Nephron progenitor cell (in vitro differentiated cells): ENCODE measurements at places on chromosomes 7 and 10.

DNA sequence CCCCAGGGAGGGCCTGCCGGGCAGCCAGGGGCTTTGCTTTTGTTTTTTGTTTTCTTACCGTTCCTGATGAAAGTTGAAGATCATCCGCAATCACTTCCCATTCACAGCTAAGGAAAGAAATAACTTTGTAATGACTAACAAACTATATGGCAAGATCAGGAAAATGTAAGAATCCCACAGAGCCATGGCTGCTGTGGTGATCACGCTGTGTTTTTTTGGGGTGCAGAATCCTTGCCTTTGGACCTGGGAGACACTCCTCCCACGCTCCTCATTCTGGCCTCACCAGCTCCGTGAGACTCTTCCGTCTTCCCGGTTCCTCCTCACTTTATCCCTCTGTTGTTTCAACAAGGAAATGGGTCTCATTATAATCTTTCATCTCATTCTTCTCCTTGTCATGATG lies 443.0 kb upstream of the MGMT start:
- no peak for DNase-seq

DNA sequence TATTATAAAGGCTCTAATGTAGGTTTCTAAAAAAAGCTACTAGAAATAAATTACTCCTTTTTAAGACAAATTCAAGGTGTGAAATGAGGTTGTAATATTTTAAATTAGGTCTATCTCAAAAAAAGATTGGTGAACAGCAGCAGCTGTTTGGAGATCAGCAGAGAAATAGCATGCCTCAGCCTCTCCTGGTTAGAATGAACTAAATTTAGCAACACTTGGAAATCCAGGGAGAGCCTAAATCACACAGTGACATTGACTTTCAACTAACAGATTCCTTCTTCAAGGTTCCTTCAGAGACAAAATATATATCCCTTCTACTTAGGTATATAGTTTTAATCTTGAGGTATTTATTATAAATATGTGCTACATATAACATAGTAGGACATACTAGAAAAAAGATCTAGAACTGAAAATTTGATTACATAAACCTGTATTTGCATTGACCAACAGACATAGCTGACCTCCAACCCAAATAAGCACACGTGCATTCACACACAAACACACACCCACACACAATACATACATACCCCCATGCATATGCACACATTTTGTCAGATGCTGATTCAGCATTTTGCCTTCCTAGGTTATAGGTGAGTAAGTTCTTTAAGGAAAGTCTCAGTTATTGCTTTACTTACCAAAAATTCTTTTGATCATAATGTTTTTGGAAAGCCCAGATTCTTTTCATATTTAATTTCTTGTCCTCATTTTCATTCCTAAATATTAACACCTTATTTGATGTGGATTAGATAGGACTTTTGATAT lies 47.3 kb downstream of the DGKB start:
- no peak for DNase-seq

- no peak for DNase-seq
Measured at GRCh38 chr7:75575488-75576121, 83.5 kb downstream of the SPDYE5 start.

DNA sequence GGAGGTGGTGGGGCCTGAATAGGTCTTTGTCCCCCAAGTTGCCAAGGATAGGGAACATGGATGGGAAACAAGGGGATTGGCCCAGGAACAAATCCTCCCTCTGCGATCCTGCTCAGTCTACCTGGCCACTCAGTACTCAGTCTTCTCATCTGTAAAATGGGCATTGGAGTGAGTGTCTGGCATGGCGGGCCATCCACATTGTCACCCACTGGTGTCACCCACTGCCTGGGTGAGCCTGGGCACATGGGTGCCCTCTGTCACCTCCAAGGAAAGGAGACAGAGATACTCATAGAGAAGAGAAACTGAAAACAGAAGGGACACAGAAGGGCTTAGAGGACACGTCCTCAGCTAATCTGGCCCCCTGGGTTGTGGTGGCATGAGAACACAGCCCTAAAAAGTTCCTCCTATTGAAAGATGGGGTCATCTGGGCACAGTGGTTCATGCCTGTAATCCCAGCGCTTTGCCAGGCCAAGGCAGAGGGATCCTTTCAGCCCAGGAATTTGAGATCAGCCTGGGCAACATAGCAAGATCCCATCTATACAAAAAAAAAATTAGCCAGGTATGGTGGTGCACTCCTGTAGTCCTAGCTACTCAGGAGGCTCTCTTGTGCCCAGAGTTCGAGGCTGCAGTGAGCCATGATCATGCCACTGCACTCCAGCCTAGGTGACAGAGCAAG lies 12.5 kb upstream of the TNRC18 start:
- no peak for DNase-seq

DNA sequence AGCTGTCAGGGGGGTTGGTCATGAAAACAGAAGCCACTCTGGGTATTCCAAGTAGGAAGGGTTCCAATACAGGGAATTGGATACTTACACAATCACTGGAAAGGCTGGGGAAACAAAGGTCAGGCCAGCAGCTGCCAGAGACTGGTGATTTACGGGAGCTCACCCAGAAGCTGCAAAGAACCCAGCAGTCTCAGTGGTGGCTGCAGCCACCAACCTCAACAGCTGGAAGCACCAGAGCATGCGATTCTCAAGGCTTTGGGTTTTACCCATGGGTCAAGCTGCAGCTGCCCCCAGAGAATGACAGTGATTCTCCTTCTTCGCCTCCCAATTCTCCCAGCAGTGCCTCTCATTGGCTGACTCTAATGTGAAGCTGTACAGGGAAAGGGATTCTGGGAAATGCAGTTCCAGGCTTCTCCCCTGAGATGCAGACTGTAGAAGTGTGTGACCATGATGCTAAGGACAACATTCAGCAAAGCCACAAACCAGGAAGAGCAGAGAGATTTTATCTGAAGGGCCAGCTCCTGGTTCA lies 107.2 kb upstream of the TCF7L2 start:
- peak; percentile 66 for DNase-seq

- no peak for DNase-seq
Measured at GRCh38 chr7:95501261-95501832, 15.6 kb downstream of the ASB4 start.

DNA sequence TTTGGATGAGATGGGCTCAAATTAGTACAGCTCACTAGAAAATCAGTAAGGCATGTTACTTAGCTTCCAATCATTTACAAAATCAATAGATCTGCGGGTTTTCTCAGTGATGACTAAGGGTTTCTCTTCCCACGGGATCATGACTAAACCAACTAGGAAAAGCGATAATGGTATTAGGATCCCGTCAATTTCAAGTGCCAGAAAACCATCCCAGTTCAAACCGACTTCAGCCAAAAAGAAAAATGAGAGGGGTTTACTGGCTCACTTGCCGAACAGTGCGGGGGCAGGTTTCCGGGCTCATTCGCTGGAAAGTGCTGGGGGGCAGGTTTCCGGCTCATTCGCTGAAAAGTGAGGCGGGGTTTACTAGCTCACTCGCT lies 62.1 kb upstream of the LYZL2 start:
- DNase-seq: no peak

GRCh38 chr7:111682588-111683340 lies 120.5 kb upstream of the IMMP2L start:
- DNase-seq: no peak

- no peak for DNase-seq
Measured at GRCh38 chr7:84412161-84412969, 217.8 kb upstream of the SEMA3A start.

- DNase-seq: no peak
Measured at GRCh38 chr7:14289957-14290356, 300.5 kb upstream of the ETV1 start.

- no peak for DNase-seq
Measured at GRCh38 chr7:52685333-52685732, 350.1 kb upstream of the POM121L12 start.

DNA sequence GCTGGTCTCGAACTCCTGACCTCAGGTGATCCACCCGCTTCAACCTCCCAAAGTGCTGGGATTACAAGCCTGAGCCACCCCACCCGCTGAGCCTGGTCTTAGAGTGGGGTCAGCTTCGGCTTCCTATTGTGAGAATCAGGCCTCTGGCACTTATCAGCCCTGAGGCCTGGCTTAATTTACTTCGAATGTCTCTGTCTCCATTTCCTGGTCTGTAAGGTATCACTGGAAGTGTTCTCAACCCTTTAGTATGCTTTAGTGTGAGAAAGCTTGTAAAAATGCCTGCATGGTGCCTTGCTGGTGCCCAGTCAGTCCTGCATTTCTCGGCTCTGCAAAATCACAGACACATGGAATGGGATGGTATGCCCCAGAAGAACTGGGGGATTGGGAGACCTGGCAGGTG lies 671.4 kb upstream of the GALNT17 start:
- no peak for DNase-seq

GRCh38 chr10:23095966-23096801 lies 805 bp downstream of the MSRB2 start:
- DNase-seq: peak; percentile 37

DNA sequence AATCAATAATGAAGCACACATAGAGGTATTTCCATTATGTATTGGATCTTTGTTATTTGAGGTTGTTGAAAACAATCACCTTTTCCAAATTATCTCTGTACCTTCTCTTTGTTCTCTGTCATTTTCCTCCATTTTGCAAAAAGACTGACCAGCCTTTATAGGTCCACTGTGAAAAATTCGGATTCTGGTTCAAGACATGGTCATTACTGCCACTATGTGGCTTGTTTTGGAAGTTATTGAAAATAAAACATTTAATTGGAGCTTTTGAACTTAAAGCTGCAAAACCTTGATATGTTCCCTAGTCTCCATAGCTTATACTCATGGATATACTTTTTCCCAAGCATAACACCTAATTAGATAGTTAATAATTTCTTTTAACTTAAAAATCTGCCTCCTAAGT lies 1094.4 kb downstream of the NRG3 start:
- no peak for DNase-seq
